ENCODE measurements at places on chromosomes 1 and 21.

GRCh38 chr1:12296623-12297022 lies 66.8 kb downstream of the VPS13D start:
- no peak for DNase-seq

GRCh38 chr1:46084553-46085451 lies 47.6 kb downstream of the PIK3R3 start:
- no peak for DNase-seq

DNA sequence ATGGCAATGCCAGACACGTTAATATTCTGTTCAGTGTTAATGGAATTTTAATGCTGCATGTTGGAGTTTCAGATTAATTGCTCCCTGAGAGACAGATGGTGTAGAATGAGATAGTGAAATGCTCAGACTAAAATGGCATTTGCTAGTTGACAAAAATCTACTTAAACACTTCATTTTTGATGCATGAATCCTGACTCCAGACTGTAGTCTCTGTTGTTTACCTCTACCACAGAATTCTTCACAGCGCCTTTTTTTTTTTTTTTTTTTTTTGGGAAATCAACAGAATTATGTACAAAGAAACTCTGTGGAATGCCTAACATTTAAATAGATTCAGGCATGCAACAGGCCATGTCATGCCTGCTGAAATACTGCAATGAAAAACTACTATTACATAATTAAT lies 111.3 kb downstream of the PLPPR5 start:
- DNase-seq, result no peak

DNA sequence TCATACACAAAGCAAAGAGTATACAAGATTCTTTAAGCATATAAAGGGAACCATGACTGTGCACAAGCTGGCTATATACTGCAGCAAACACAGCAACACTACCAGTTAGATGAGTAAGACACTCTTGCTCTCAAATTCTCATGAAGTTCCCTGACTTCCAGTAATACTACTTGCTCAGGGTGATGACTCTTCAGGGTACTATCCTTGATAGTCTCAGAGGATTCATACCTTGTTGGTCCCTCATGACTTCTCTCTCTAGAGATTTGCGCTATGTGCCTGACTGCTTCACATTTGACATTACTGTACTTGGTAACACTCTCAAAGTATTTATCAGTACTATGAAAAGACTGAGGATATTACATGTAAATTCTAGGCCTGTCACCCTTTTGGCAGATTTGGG lies 159.8 kb upstream of the ZRANB2 start:
- DNase-seq, result no peak

DNA sequence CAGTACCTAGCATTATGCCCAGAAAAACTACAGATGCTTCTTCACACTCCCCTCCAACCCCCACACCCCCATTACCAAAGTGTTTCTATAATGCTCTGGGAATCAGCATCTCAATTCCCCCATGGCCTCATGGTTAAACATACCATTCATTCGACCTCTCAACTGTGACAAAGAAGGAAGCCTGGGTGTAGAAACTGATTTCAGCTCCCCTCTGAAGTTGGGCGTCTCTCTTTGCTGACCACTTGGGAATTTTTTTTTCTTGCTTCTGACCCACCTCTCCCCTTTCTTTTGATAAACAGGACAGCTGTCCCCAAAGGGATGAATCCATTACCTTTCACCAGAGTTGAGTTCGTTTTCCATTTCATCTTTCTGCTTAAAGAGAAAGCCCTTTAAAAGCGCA lies 116.4 kb upstream of the HOOK1 start:
- DNase-seq, result no peak

DNA sequence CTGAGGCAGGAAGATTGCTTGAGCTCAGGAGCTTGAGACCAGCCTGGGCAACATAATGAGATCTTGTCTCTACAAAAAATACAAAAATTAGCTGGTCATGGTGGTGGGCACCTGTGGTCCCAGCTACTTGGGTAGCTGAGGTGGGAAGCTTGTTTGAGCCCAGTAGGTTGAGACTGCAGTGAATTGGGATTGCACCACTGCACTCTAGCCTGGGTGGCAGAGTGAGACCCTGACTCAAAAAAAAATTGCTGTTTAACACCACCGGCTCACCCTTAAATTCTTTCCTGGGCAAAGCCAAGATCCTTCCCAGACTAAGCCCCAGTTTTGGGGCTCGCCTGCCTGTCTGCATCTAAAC lies 6.6 kb upstream of the NSUN4 start:
- DNase-seq, result no peak

DNA sequence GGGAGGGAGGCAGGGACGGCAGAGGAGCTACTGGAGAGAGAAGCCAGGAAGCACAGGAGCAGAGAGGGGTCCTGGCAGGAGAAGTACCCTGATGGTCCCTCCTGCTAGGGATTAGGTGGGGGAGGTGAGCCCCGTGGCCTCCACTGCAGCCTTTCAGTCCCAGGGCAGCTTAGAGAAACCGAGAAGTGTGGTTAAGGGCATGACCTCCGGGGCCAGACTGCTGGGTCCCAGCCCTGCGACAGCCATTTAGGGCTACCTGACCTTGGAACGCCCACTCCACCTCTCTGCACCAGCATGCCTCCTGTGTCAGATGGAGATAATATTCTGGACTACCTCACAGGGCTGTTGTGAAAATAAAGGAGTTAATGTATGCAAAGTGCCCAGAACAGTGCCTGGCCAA lies 47.4 kb downstream of the KCNN3 start:
- DNase-seq, result no peak

- no peak for DNase-seq
These were observed 10.4 kb downstream of the TCHH start for GRCh38 chr1:152104854-152105253.

DNA sequence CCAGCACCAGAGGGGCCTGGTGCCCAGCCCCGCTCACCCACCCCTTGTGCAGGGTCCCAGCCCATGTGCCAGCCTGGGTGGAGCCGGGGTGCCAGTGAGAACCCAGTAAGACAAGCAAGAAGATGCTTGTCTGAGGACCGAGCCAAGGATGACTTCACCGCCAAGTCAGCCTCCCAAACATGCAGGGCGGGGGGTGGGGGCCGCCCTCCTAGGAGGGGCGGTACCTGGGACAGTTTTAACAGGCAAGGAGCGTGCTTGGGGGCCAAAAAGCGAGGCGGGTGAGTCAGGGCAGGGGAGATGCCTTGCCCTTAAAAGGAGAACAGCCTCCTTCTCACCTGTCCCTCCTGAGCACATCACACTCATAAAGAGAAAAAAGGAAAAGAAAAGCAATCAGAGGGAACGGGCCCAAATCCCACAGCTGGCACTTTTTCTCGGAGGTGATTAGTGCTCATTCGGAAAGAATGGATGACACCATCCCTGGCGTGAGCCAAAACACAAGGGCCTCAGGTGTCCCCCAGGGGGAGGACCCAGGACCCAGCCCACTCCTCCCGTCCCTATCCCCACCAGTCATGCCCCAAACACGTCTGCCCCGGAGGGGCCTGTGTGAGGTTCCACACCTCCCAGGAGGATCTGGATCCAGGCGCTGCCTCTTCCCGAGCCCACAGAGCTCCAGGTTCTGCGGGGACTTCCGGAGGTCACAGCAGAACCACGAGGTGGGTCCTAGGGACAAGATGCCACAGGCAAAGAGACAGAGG lies 77.6 kb upstream of the IFFO2 start:
- no peak for DNase-seq

DNA sequence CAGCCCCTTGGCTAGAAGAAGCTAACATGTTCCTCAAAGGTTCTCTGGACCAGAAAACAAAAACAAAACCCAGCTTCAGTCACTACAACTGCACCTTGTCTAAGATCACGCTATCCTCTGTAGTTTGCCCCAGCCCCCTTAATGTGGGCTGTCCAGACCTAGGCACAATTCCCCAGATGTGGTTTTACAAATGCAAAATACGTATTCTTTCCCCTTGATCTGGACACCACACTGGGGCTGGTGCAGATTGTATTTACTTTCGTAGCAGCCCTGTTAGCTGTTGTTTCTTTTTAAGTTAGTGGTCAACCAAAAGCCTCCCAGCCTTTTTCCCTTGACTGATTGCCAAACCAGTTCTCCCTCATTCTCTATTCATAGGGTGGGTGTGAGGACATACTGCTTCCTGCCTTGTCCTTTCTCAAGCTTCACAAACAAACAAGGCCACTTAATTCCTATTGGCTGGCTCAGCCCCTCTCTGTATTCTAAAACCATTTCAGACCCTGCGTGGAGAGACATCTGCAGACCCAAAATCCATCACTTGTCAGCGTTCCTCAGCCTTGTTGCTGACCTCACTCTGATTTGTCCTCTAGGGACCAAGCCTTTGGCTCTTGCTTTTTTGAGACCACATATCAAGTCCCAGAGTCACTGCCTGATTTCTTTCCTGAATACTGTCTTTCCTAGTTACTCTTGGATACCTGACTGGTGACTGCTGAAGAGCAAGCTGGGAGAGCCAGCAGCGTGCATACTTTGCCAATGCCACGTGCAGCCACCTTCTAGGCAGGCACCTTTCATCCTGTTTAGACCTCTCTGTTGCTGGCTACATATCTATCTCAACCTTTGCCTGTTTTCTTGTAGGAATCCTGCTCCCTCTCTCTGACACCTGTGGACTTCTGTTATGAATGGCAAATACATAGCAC lies 96.4 kb upstream of the RAB3GAP2 start:
- no peak for DNase-seq

- no peak for DNase-seq
These were observed 1012.4 kb downstream of the AMY1C start for GRCh38 chr1:104761961-104762570.

- DNase-seq, result no peak
These were observed 4.2 kb upstream of the RNF11 start for GRCh38 chr1:51231896-51232295.
